Omental fat pad (tissue), 4 donors: ENCODE measurements at places on chromosomes 16 and 17. TPM values are rescaled to one million over a fixed set of nuclear protein-coding genes. Genes with fewer than 3 reads are reported as not detected.

GRCh38 chr16:85569615-85570212, 43.4 kb upstream of the GSE1 start:
- DNase-seq: no peak

DNA sequence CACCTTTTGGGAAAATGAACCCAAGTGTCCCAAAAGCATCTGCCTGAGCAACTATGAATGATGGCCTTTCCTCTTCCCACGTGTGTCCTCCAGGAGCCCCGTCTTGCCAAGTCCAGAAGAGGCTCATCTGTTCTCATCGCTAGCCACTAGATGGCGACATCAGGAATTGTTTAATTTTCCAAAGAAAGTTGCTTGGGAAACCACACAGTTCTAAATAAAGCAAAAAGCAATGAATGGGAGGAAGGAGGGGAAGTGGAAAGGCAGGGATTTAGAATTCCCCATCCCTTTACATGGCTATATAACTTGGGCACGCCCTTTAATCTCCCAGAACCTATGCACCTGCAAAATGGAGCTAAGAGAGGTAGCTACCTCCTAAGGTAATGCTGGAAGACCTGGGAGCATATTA, 9.0 kb upstream of the CDH5 start:
- no peak for DNase-seq

DNA sequence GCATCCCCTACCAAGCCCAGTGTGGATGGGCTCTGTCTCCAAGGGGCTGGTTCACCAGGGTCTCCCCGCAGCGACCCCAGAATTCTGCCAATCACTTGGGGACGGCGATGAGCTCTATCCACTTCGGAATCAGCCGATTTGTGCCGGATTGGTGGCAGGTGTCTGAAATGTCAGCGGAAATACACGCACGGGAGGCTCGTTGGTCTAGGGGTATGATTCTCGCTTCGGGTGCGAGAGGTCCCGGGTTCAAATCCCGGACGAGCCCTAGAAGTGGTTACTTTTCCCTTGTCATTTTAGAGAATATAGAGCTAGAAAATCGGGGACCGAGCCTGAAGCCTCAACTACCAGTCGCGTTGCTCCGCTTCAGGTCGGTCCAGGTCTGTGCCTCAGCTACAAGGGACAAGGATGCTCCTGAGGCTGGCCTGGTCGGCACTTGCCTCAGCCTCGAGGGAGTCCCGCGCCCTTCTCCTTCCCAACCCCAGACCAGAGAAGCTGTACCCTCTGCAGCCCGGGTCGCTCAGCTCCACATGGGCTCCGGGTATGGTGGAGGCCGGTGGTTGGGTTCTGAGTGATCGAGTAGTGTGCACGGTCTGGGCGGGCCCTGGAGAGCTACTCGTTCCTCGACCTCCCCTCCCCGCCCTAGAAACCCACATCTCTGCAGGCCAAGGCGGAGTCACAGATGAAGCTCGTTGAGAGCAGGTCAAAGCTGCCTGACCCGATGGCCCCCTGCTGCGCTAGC, 16.0 kb upstream of the OR1F1 start:
- DNase-seq: no peak

DNA sequence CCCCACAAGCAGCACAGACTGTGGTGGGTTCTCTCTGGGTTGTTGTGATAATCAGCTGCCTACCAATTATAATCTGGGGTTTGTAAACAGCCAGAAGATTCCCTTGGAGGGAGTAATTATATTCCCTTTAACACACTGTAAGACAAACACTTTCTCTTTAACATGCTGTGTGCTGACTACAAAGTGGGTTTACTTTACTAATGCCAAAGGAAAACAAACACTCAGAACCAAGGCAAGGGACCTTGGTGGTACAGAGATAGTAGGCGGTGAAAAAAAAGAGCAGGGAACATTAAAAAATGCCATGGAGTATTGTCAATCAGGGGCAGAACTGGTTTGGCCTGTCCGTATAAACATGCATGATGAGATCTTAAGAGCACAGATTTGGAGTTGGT, 3.0 kb upstream of the VAT1L start:
- DNase-seq: no peak

DNA sequence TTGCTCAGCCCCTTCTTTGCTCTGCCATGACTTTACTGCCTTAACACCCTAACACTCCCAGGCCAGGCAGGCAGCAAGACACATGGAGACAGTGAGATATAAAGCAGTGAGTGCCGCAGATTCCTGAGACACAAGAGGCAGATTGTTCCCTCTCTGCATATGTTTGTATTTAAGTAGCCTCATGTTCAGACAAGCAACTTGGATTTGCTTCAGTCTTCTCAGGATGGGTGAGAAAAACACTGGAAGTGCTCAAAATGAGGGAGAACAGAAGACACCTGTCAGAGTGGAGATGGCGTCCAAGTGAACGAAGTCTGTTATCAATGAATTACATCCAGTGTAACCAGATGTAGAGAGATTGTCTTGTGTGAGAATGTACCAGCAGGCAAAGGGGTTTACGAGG, 86.8 kb downstream of the CES1 start:
- DNase-seq: no peak

- no peak for DNase-seq
These were observed 51.4 kb downstream of the HS3ST3A1 start for GRCh38 chr17:13550291-13550690.

GRCh38 chr16:19805459-19806162, 79.0 kb downstream of the GPRC5B start:
- DNase-seq: no peak

DNA sequence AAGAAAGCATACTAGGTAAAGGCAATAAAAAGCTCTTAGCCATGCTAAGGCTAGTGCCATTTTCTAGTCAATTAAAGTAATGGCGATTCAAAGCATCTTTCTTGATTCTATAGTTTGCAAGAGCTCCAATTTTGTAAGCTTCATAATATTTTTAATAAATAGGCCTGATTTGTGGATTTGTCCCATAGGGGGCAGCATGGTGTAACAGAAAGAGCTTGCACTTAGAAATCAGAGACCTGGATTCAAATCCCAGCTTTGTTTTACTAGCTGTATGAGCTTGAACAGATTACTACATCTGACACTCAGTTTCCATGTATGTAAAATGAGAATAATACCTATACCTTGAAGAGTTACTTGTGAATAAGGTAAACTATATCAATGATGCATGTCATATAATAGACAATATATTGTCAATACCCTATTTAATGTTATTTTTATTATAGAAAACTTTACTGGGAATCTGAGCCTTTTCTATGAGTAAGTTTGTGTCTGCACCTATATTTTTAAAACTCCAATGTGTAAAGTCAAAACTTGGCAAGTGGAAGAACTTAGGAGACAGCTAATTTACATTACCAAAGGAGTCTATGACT, 93.6 kb upstream of the NOG start:
- DNase-seq: no peak

GRCh38 chr17:37731056-37731455, 13.8 kb downstream of the HNF1B start:
- no peak for DNase-seq

GRCh38 chr17:76805319-76805718, 62.9 kb upstream of the MGAT5B start:
- no peak for DNase-seq

DNA sequence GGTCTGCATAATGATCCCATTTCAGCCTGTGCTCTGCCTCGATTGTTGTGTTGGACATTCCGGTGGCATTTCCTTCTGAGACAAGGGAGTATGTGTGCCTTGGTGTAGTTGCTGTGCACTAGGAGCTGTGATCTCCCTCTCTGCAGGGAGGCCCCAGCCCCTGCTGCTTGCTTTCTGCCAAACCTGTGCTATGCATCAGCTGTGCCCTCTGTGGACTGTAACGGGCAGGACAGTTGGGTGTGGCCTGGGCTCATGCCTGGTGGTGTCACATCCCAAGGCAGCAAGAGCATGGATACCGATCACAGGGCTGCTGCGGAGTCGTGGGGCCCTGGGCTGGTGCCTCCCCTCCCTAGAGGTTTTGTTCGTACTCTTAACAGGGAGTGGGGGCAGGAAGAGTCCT, 3.8 kb upstream of the JPT2 start:
- DNase-seq: no peak

GRCh38 chr17:36877771-36878170, 59.5 kb upstream of the LHX1 start:
- DNase-seq: no peak

- no peak for DNase-seq
These were observed 1629.5 kb upstream of the GOT2 start for GRCh38 chr16:60363566-60363965.

GRCh38 chr16:88662222-88662842, 559 bp downstream of the MVD start:
- DNase-seq: no peak

- DNase-seq: no peak
These were observed 32.6 kb downstream of the CNTNAP4 start for GRCh38 chr16:76309639-76310335.

Gene NPIPA5
- 1.2 TPM for total RNA-seq

Gene KRTAP2-1
- total RNA-seq: not detected

Gene TBC1D3G
- not detected for total RNA-seq

Gene SPAG5
- total RNA-seq: 5.6 TPM

Gene TMC7
- total RNA-seq: 2.1 TPM

Gene ICAM2
- total RNA-seq: 141 TPM
